SW480 (cell line): ENCODE measurements at places on chromosomes 4 and X.

DNA sequence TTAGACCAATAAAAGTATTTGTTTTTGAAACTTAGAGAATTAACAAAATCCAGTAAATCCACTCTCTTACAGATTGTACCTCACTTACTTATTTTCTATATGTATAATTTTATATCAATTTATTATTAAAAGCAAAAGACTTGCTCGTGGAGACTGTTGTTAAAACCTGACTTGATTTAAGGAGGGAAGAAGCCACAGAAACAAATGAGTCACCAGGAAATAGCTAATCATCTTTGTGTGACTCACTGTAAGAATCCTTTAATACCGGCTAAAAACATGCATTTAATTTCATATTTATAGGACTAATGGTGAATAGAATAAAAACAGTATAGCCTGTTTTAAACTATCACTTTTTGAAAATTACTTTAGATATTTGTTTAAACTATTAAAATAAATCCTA is 29.9 kb upstream of the UBE2NL start:
- DNase-seq = peak; percentile 21

GRCh38 chr4:123564758-123565346 is 168.3 kb downstream of the SPRY1 start:
- peak; percentile 87 for DNase-seq

DNA sequence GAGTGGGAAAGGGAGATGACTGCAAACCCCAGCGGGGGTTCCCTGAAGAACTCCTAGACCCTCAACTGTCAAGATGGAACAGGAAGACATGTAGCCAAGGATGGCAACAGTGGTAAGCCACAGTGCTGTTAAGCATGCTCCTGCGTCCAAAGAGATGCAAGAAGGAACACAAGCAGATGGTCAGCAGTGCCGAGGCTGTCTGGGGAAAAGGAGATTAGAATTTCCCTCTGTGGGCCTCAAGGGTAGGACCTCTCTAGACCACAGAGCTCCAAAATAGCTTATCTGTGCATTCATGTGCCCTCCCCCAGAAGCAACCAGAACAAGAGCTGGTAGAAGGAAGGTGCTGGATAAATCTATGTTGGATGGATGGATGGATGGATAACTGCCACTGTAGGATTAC is 82.0 kb upstream of the CPEB2 start:
- no peak for DNase-seq

DNA sequence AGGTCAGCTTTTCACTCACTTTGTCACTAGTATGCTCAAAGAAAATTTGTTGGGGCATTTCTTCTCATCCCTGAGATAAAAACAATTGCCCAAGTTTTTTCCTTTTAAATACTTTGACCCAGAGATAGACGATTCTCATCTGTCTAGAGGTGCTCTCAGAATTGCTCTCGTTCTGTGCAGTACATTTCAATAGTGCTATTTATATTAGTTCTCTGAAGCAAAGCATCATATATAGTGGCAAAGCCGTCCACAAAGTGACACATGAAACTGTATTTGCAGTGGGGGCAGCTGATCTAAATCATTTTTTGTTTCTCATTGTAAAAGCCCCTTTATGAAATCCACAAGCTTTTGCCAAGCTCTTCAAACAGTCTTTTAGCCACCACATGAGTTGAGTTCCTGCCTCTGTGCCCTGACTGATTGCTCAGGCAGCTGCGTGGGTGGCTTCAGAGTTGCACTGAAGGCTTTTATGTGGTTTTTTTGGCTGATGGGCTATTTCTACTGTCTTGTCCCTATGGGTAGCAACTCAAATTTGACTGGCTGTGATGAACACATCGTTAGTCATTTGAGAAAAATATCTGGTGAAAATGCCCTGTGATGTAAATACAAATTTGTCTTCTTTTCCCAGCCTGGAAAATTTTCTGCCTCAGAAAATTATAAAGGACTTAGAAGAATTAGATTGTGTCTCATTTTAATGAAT is 119.1 kb upstream of the OTUD4 start:
- peak; percentile 97 for DNase-seq

GRCh38 chr4:24973404-24973746 is 57.4 kb downstream of the LGI2 start:
- no peak for DNase-seq

GRCh38 chr4:89834486-89835209 is 2.3 kb downstream of the SNCA start:
- no peak for DNase-seq

DNA sequence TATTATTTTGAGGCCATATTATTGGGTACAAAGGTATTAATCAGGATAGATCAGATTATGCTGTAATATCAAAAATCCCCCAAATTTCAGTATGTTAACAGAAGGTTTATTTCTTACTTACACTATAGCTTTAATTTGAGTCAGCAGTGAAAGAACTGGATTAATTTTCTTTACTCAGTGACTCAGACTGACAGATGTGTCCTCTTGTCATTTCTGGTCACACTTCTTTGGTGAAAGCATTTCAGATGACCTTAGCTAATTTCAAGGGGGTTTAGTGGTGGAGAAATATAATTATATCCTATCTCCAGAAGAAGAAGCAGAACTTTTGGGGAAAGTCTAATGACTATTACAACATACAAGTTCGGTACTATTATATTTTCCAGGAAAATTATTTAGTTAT is 12.4 kb downstream of the DDIT4L start:
- DNase-seq = no peak

GRCh38 chr4:113106108-113106507 is 56.7 kb downstream of the ANK2 start:
- peak; percentile 21 for DNase-seq

DNA sequence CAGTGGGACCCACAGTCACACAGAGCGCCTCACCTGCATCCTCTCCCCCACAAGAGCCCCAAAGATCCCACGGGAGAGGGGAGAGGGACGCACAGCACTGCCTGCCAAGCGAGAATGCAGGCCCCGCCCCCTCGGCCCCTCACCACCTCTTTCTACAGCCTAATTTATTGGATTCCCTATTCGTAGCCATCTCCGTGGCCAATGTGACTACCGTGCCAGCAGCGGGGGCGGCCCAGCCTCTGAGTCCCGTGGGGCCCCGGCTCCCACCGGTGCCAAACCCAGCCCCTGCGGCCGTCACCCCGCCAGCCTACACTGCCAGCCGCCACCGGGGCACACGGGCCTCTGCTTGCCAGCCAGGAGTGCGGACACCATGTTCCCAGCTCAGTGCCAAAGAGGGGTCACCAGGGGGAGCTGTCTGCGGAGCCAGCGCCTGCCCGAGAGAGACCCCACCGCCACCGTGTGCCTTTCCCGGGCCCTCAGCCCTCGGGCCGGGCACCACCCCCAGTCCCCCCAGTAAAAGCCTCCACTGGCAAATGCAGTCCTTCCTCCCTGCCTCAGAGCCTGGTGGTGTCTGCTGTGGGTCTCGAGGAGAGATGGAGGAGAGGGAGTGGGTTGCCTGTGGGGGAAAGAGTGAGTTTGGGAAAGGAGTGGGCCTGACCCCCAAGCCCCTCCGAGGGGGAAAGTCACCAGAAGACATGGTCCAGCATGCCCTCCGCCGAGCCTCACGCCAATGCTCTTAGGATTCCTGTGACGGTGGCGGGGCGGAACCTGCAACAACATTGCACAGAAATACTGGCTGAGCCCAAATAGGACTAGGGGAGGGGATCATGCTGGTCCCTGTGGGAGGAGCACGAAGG is 19.6 kb upstream of the PLXNB3 start:
- DNase-seq = no peak

DNA sequence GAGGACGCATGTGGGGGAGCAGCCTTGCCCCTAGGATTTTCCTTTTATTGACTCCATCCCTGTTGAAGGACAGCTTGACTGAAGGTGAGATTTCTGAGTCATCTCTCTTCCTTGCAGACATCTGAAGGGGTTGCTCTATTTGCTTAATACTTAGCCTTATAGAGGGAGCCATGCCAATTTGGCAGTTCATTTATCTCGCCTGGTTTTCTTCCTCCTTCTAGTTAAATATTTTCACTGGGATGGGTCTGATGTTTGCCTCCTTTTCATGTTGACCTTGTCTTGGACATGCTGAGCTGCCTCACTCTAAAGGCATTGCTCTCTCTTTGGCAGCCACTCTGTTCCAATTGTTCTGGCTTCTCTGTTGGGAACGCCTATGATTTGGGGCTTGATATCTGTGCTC is 151.0 kb upstream of the PSAPL1 start:
- no peak for DNase-seq
